ENCODE measurements at places on chromosomes 13 and 19. TPM values are rescaled to one million over a fixed set of nuclear protein-coding genes. Genes with fewer than 3 reads are reported as not detected.

Gene NDUFS7
- total RNA-seq: 27.6 TPM

Gene SYNGR4
- total RNA-seq: not detected

Gene ADGRE1
- not detected for total RNA-seq

Gene BIVM
- 45.2 TPM for total RNA-seq

Gene C13orf42
- total RNA-seq: not detected

Gene CGB8
- total RNA-seq: not detected
